Bladder microvascular endothelial cell (primary cell): ENCODE measurements at places on chromosomes 4 and X. TPM values are rescaled to one million over a fixed set of nuclear protein-coding genes. Genes with fewer than 3 reads are reported as not detected.

The YY2 gene
- 0.97 and 3.6 TPM in 2 replicates for total RNA-seq

The CSAG1 gene
- not detected in 2 replicates for total RNA-seq

The BLTP1 gene
- 46.1 and 99.1 TPM in 2 replicates for total RNA-seq

The HTR2C gene
- total RNA-seq = not detected in 2 replicates
